GM23248 (cell line): ENCODE measurements at places on chromosomes 6 and 20. TPM values are rescaled to one million over a fixed set of nuclear protein-coding genes. Genes with fewer than 3 reads are reported as not detected.

The CCN6 gene
- polyA plus RNA-seq = 0.48 and 0.57 TPM in 2 replicates

The SIRPB2 gene
- polyA plus RNA-seq = not detected in 2 replicates

- no peak overlapping the region for H3K27ac ChIP-seq
- no peak overlapping the region for H3K4me3 ChIP-seq
- DNase-seq = peak; percentile 54
- H3K27me3 ChIP-seq = no peaks in the 10 kb centered on the region
- no peaks in the 10 kb centered on the region for H3K36me3 ChIP-seq
Observed at GRCh38 chr6:31851485-31851832, 11.2 kb downstream of the NEU1 start.

DNA sequence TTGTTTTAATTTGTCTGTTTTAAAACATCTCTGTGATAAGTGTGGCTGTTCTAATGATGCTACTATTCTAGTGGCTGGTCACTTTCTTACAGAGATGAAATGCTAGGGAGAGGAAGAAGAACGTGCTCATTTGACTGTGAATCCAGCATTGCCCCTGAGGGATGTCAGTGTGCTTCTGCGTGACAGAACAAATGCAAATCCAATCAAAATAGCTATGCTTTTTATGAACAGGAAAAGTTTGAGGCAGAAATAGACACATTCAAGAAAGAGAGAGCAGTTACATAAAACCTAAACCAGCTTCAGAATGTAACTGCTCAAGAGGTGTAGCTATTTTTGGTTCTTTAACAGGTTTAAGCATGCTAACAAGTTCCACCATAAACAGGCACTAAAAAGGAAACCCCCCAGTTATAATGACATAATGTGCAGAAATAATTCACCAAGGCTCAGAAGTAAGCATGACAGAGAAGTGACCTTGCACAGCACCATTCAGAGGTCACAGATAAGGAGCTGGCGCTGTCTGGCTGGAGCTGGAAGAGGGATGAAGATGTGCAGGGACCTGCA, 385.3 kb downstream of the EPM2A start:
- no peak overlapping the region for H3K4me3 ChIP-seq
- H3K27me3 ChIP-seq = no peaks in the 10 kb centered on the region
- H3K4me1 ChIP-seq = no peaks in the 10 kb centered on the region
- H3K27ac ChIP-seq = no peak overlapping the region
- no peak for DNase-seq
